ENCODE measurements at places on chromosomes 12 and 14. TPM values are rescaled to one million over a fixed set of nuclear protein-coding genes. Genes with fewer than 3 reads are reported as not detected.
A peak's percentile ranks its signal among the peaks of the same experiment; 100 is the strongest.

DNA sequence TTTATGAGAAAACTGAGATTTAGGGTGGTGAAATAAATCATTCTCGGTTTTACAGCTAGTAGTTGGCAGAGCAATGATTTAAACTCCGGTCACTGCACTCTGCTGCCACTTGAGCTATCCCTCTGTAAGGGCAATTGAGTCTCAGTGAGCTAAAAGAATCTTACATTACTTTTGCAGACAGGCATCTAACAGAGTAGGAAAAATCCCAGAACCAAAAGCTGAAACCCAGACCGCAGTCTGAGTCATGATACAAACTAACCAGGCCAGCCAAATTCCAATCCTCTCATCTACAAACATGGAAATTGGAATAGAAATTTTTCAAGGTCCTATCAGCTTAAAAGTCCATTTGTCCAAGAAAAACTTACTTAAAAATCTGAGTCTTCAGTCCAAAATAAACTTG lies 73.7 kb downstream of the ANKS1B start:
- DNase-seq = no peak
- no peaks in the 10 kb centered on the region for H3K36me3 ChIP-seq
- no peaks in the 10 kb centered on the region for H3K4me1 ChIP-seq
- no peaks in the 10 kb centered on the region for H3K27me3 ChIP-seq
- no peak overlapping the region for H3K4me3 ChIP-seq

- H3K4me3 ChIP-seq = no peak overlapping the region
- no peaks in the 10 kb centered on the region for H3K27me3 ChIP-seq
- no peaks in the 10 kb centered on the region for H3K36me3 ChIP-seq
Observed at GRCh38 chr12:77979597-77980250, 149.0 kb downstream of the NAV3 start.

PLBD1 gene
- 13.8 TPM for total RNA-seq

GDF11 gene
- total RNA-seq = 7.5 TPM

- no peaks in the 10 kb centered on the region for H3K36me3 ChIP-seq
- DNase-seq = no peak
- no peak overlapping the region for H3K4me3 ChIP-seq
- no peaks in the 10 kb centered on the region for H3K27me3 ChIP-seq
Observed at GRCh38 chr12:18946106-18946505, 183.4 kb upstream of the PLEKHA5 start.

- H3K27ac ChIP-seq = no peak overlapping the region
- H3K27me3 ChIP-seq = no peaks in the 10 kb centered on the region
- no peak for DNase-seq
- H3K4me1 ChIP-seq = no peaks in the 10 kb centered on the region
- no peak overlapping the region for H3K4me3 ChIP-seq
Observed at GRCh38 chr12:49664591-49665239, 41.4 kb downstream of the PRPF40B start.

GRCh38 chr14:67514203-67514607 lies 18.9 kb upstream of the PLEKHH1 start:
- H3K27me3 ChIP-seq = peaks cover 36% of the 10 kb centered on the region
- peaks cover 25% of the 10 kb centered on the region for H3K4me1 ChIP-seq
- H3K36me3 ChIP-seq = no peaks in the 10 kb centered on the region
- no peak for DNase-seq
- H3K27ac ChIP-seq = no peak overlapping the region

GRCh38 chr14:53851394-53852090 lies 105.1 kb downstream of the BMP4 start:
- no peak for DNase-seq
- peak overlapping the region; percentile 26 for H3K4me3 ChIP-seq
- no peaks in the 10 kb centered on the region for H3K27me3 ChIP-seq

- no peak for DNase-seq
- no peak overlapping the region for H3K27ac ChIP-seq
- no peaks in the 10 kb centered on the region for H3K27me3 ChIP-seq
- no peaks in the 10 kb centered on the region for H3K4me1 ChIP-seq
- H3K4me3 ChIP-seq = no peak overlapping the region
Observed at GRCh38 chr12:72270246-72270645, 1.9 kb upstream of the TRHDE start.

- no peaks in the 10 kb centered on the region for H3K4me1 ChIP-seq
- DNase-seq = peak; percentile 53
- H3K27ac ChIP-seq = no peak overlapping the region
- H3K27me3 ChIP-seq = no peaks in the 10 kb centered on the region
Observed at GRCh38 chr14:20690848-20691640, 2.5 kb downstream of the ANG start.

DPY19L2 gene
- not detected for total RNA-seq

DNA sequence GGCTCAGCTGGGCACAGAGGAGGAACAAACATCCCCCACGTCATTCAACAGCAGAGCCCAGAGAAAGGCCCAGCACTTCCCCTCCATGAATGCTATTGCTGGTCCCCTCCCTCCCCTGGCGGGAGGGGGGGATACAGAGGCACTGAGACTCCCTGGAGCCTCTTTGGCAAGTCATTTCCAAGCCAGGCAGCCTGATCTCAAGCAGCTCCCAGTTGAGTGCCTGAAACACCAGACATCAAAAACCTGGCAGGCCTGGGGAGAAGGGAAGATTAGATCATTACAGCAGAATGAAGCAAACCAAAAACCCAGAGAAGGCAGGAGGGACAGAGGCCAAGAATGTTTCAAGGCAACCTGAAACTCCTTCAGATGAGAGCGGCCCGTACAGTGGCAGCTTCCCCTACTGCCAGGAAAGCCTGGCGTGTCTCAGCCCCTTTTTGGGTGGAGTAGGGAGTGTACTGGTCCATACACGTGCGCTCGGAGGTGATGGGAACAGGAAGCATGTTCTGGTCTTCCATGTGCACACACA lies 92.1 kb downstream of the LRRC74A start:
- H3K27ac ChIP-seq = peak overlapping the region; percentile 91
- peak overlapping the region; percentile 25 for H3K4me3 ChIP-seq
- H3K36me3 ChIP-seq = no peaks in the 10 kb centered on the region
- H3K4me1 ChIP-seq = peaks cover 85% of the 10 kb centered on the region

GRCh38 chr12:122740351-122740750 lies 9.7 kb upstream of the HCAR1 start:
- DNase-seq = no peak
- H3K4me3 ChIP-seq = no peak overlapping the region

- no peak overlapping the region for H3K4me3 ChIP-seq
- peaks cover 39% of the 10 kb centered on the region for H3K4me1 ChIP-seq
- no peaks in the 10 kb centered on the region for H3K36me3 ChIP-seq
Observed at GRCh38 chr12:67925552-67925951, 63.7 kb upstream of the IFNG-AS1 start.

DNA sequence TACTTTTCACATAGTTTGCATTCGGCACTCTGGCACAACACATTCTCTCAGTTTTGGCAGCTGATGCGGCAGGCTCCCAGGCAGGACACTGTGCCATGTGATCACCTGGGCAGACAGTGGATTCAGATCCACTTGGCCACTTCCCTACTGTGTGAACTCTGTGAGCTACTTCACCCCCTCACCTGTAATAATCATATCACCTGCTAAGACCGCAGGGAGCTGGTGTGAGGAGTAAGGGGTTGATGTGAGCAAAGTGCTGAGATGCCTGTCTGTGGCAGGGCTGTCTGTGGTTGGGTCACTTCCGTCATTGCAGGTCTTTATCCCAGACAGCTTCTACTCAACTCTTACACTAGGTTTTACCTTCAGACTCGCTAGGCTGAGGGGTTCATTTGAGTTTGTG lies 50.4 kb upstream of the AMN start:
- H3K36me3 ChIP-seq = 0 out of 2 replicates have a peak, but pooled peaks cover 4% of the 10 kb centered on the region
- H3K4me1 ChIP-seq = no peaks in the 10 kb centered on the region
- no peak overlapping the region for H3K4me3 ChIP-seq
- DNase-seq = no peak
- no peak overlapping the region for H3K27ac ChIP-seq

GRCh38 chr12:110149086-110149660 lies 25.0 kb downstream of the IFT81 start:
- no peak for DNase-seq
- H3K27me3 ChIP-seq = no peaks in the 10 kb centered on the region
- no peak overlapping the region for H3K27ac ChIP-seq
- peaks cover 12% of the 10 kb centered on the region for H3K36me3 ChIP-seq
- H3K4me1 ChIP-seq = no peaks in the 10 kb centered on the region

NOC4L gene
- total RNA-seq = 27.1 TPM

TAS2R7 gene
- not detected for total RNA-seq

- DNase-seq = no peak
- H3K27ac ChIP-seq = no peak overlapping the region
- H3K4me1 ChIP-seq = no peaks in the 10 kb centered on the region
Observed at GRCh38 chr14:70018713-70019211, 139.5 kb downstream of the SMOC1 start.

- H3K27ac ChIP-seq = no peak overlapping the region
- no peaks in the 10 kb centered on the region for H3K36me3 ChIP-seq
- H3K4me1 ChIP-seq = no peaks in the 10 kb centered on the region
Observed at GRCh38 chr12:2609020-2609419, 185.8 kb upstream of the FKBP4 start.

DNA sequence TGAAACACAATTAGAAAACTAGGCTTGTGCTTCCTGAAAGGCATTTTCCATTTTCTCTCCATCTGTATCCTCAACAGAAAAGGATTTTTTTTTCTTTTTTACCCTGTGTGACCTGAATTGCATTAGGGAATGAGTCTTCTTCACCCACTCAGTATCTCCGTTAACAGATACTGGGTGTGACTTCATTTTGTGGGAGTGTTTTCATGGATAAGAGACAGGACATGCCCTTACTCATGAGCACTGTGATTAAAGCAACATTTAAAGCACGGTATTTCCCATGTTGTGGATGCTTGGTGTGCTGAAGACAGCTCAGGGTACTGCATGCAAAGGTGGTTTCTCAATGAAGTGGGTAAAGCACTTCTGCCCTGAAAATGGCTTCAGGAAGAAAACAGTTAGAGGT lies 1397.3 kb upstream of the TMEM132C start:
- H3K4me3 ChIP-seq = no peak overlapping the region
- H3K27me3 ChIP-seq = no peaks in the 10 kb centered on the region
- no peaks in the 10 kb centered on the region for H3K4me1 ChIP-seq
- no peak overlapping the region for H3K27ac ChIP-seq

- no peak for DNase-seq
- H3K4me1 ChIP-seq = no peaks in the 10 kb centered on the region
- no peaks in the 10 kb centered on the region for H3K36me3 ChIP-seq
- H3K27ac ChIP-seq = no peak overlapping the region
- H3K27me3 ChIP-seq = no peaks in the 10 kb centered on the region
Observed at GRCh38 chr14:56102941-56103340, 15.3 kb upstream of the PELI2 start.

DNA sequence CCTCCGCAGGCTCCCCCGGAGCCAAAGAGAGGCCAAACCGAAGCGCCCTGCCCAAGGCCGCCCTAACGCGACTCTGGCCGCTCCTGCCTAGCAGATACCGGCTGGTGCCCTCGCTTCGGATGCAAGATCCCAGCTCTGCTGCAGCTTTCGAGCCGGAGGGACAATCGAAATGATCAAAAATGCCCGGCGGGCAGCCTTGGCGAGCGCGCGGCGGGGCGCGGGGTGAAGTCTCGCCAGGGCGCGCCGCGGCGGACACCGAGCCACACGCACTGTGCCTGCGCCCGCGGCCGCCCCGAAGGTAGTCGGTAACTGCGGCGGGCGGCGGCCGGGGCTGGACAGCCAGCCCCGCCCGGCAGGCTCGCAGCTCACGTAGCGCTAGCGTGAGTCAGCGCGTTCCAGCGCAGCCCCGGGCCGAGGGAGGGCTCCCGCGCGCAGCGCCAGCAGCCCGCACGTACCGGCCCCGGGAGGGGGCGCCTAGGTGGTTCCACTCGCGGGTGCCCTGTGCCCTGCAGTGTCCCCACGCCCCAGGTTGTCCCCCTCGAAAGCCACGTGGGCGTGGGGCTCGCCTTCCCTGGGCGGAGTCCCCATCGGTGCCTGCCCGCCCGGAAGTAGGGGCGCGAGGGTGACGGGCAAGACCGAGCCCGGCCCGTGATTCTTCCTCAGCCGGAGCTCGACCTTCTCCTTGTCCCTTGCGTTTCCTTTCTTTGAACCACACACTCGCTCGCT lies 109.2 kb upstream of the EGLN3 start:
- H3K4me1 ChIP-seq = peaks cover 23% of the 10 kb centered on the region
- peak; percentile 79 for DNase-seq
- peak overlapping the region; percentile 68 for H3K4me3 ChIP-seq
- H3K27ac ChIP-seq = peak overlapping the region; percentile 68
- no peaks in the 10 kb centered on the region for H3K36me3 ChIP-seq
- H3K27me3 ChIP-seq = no peaks in the 10 kb centered on the region

DNA sequence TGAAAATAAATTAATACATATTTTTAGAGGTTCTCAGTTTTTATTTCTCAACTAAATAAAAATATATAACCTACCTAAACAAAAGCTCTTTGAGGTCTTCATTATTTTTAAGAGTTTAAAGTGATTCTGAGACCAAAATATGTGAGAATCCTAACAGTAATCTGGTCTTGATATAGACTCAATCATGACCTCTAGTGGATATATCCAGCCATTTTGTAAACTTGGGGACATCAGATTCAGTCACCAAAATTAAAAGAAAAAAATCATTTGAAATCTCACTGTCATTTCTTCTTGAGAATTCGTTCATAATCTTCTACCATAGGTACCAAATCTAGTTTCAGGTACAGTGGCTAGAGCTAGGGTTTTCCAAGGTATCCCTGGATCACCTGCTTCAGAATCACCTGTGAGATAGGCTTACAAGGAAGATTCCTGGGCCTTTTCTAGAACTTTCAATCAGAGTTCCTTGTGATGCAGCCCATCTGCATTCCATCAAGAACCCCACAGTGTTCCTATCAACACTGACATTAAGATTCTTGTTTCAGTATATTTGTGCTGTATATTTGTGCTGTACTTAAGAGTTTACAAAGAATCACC lies 214.9 kb downstream of the ADAMTS20 start:
- H3K27me3 ChIP-seq = no peaks in the 10 kb centered on the region
- H3K4me3 ChIP-seq = no peak overlapping the region
- no peaks in the 10 kb centered on the region for H3K36me3 ChIP-seq
- H3K27ac ChIP-seq = no peak overlapping the region
- no peaks in the 10 kb centered on the region for H3K4me1 ChIP-seq
- no peak for DNase-seq

GRCh38 chr12:121550974-121551634 lies 29.7 kb downstream of the KDM2B start:
- H3K4me1 ChIP-seq = no peaks in the 10 kb centered on the region
- no peaks in the 10 kb centered on the region for H3K36me3 ChIP-seq
- H3K27me3 ChIP-seq = no peaks in the 10 kb centered on the region
- no peak for DNase-seq
- H3K4me3 ChIP-seq = no peak overlapping the region

NDUFA12 gene
- 108 TPM for total RNA-seq

LRRC10 gene
- total RNA-seq = not detected

ADCY4 gene
- 2.0 TPM for total RNA-seq

RND1 gene
- total RNA-seq = 4.0 TPM

CLEC6A gene
- total RNA-seq = not detected

GPD1 gene
- total RNA-seq = 0.24 TPM

DNA sequence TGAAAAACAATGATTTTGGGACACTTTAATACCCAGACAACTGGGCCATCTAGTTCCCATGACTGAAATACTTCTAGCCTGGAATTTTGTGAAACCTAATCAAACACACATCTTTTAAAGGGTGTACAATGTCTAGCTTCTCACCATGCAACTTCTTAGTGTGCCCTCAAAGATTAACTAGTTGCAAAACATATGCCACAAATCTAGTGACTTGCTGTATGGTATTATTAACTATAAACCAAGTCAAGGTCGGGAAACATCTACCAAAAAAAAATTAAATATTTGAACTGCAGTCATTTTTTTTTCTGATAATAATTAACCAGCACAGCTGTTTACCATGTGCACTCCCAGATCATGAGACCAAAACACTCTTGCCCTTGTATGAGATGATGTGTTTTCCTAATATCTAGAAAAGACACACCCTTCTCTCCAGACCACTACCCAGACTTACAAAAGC lies 171.8 kb upstream of the FOXN3 start:
- peaks cover 50% of the 10 kb centered on the region for H3K27me3 ChIP-seq
- no peaks in the 10 kb centered on the region for H3K36me3 ChIP-seq
- no peak overlapping the region for H3K4me3 ChIP-seq
- H3K4me1 ChIP-seq = no peaks in the 10 kb centered on the region
- H3K27ac ChIP-seq = no peak overlapping the region
- DNase-seq = no peak
